GM12891 (cell line): ENCODE measurements at places on chromosomes 7 and 10.
A peak's percentile ranks its signal among the peaks of the same experiment; 100 is the strongest.

- DNase-seq, result no peak
Observed at GRCh38 chr10:71746344-71747037, 26.8 kb downstream of the VSIR start.

GRCh38 chr10:132163278-132163765 is 23.4 kb upstream of the DPYSL4 start:
- DNase-seq, result peak; percentile 75

DNA sequence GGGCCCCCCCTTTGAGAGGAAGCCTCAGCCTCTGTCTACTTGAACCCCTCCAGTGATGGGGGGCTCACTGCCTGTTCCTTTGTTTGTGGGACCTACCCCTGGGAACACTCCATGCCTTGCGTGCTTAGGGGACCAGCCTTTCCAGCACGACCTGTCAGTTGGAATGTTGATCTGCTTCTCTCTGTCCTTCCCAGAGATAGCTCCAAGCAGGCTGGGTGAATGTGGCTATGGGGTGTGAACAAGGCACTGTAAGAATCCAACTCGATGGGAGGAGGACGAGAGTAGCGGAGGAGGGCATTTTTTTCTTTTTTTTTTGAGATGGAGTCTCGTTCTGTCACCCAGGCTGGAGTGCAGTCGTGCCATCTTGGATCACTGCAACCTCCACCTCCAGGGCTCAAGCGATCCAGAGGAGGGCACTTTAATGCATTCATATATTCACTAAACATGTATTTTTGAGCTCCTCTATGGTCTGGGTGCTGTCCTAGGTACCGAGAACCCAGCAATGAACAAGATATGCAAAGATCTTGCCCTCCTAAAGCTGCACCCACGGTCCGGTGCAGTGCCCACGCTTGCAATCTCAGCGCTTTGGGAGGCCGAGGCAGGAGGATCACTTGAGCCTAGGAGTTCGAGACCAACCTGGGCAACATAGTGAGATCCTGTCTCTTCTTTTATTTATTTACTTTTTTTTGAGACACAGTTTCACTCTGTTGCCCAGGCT is 8.5 kb downstream of the CLIP2 start:
- no peak for DNase-seq

DNA sequence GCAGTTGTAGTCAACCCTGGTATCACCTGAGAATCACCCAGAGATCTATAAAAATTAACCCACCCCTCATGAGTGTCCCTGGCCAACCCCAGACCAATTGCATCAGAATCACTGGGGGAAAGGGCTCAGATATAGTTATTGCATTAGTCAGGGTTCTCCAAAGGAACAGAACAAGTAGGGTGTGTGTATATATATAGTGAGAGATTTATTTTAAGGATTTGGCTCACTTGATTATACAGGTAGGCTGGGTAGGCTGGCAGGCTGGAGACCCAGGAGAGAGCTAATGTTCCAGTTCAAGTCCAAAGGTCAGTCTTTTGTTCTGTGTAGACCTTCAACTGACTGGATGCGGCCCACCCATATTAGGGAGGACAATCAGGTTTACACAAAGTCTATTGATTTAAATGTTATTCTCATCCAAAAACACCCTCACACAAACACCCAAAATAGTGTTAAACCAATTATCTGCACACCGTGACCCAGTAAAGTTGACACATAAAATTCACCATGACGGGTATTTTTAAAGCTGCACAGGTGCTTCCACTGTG is 372.9 kb upstream of the NFE2L3 start:
- DNase-seq, result no peak

DNA sequence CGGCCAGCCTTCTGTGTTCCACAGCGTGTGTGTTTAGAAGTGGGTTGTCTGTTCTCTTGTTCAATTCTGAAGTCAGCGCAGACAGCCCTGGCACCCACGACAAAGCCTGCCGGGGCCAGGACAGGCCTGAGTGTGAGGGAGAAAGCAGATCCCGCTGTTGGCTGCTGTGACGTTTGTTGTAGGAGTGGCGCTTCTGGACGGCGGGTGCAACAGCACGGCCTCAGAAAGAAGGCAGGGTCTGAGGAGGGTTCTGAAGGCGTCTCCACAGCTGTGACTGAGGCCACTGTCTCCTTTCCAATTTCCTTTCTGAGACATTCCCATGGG is 76.2 kb downstream of the VIPR2 start:
- DNase-seq, result no peak

DNA sequence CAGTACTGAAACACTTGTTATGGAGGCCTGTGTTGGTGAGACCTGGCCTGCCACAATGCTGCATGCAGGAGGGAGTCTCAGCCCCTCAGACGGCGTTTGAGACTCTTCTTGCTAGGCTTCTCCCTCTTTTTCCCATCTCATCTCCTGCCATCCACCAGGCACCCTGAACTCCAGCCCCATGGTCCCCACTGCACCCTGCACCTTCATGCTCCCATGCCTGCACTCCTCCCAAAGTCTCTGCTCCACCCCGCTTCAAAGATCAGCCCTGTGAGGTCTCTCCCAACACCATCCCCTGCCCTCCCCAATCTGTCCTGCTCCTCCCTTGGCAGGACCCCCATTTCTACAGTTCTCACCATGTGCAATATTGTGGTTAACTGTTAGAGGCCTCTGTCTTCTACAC is 61.7 kb downstream of the VOPP1 start:
- DNase-seq, result no peak

DNA sequence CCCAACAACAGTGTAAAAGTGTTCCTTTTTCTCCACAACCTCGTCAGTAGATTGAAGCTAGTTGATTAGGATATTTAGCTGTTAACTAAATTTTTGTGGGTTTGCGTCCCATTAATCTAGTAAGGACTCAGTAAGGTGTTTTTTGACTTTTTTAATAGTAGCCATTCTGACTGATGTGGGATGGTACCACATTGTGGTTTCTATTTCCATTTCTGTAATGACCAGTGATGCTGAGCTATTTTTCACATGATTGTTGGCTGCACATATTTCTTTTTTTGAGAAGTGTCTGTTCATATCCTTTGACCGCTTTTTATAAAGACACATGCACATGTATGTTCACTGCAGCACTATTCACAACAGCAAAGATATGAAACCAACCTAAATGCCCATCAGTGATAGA is 5.6 kb upstream of the LRRN3 start:
- no peak for DNase-seq

DNA sequence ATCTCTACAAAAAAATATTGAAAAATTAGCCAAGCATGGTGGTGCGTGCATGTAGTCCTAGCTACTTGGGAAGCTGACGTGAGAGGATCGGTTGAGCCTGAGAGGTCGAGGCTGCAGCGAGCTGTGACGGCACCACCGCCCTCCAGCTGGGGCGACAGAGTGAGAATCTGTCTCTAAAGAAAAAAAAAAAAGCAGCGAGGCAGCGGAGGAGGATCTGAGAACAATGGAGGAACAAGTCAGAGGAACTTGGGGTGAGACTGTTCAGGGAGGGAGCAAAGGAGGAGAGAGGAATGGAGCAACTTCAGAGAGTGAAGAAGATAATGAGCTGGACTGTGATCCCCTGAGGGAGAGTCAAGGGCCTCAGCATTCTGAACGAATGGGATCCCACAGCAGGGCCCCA is 85.4 kb downstream of the MKX start:
- no peak for DNase-seq

GRCh38 chr10:19815036-19815730 is 1.0 kb upstream of the PLXDC2 start:
- no peak for DNase-seq

- no peak for DNase-seq
Observed at GRCh38 chr7:33593611-33594010, 311.7 kb upstream of the BMPER start.

DNA sequence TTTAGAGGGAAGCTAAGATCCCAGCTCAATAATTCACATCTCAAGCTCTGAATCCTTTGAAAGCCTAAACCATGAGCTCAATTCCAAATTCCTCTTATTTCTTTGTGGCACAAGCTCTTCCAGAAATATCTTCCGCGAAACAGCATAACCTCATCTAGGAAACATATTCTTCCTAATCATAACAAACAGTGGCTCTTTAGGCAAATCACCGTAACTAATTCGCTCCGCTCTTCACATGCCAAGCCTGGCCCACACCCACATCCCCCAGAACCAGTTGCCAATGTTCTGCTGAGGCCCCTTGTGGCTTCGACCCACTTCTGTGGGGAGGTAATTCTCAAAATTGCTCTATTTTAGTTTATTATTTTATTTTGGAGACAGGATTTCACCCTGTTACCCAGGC is 19.2 kb downstream of the GAD2 start:
- DNase-seq, result no peak

GRCh38 chr10:96387601-96388000 is 28.8 kb upstream of the OPALIN start:
- DNase-seq, result no peak
